ENCODE measurements at places on chromosomes 7 and 10.

DNA sequence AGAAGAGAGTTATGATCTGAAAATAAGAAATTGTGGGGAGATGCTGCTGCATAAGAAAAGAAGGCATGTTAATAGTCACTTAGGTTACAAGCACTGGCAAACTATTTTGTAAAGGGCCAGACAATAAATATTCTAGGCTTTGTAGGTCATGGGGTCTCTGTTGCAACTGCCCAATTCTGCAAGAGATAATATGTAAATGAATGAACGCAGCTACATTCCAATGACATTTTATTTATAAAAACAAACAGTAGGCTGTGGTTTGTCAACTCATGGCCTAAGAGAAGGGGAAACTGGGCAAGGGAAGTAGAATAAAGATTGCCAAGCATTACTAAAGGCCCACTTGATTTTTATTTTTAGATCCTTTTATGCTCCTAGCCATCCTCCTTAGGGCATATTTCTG is 133.1 kb downstream of the RAPGEF5 start:
- no peak for DNase-seq

DNA sequence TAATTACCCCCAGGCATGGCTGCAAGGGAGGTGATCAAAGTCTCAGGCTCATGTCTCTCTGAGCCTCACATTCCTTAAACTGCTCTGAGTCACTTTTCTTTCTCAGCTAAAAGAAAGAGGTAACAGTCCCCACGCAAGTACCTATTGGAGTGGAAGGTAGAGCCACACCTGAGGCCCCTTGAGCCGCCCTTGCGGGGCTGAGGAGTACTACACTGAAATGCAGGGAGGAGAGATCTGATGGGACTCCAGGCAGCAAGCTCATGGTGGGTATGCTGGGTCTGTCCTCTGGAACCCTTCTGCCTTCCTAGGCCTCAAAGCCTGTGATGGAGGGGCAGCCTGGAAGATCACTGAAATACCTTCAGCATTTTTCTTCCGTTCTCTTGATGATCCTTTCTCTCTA is 960.0 kb downstream of the DNAJB9 start:
- DNase-seq = no peak

DNA sequence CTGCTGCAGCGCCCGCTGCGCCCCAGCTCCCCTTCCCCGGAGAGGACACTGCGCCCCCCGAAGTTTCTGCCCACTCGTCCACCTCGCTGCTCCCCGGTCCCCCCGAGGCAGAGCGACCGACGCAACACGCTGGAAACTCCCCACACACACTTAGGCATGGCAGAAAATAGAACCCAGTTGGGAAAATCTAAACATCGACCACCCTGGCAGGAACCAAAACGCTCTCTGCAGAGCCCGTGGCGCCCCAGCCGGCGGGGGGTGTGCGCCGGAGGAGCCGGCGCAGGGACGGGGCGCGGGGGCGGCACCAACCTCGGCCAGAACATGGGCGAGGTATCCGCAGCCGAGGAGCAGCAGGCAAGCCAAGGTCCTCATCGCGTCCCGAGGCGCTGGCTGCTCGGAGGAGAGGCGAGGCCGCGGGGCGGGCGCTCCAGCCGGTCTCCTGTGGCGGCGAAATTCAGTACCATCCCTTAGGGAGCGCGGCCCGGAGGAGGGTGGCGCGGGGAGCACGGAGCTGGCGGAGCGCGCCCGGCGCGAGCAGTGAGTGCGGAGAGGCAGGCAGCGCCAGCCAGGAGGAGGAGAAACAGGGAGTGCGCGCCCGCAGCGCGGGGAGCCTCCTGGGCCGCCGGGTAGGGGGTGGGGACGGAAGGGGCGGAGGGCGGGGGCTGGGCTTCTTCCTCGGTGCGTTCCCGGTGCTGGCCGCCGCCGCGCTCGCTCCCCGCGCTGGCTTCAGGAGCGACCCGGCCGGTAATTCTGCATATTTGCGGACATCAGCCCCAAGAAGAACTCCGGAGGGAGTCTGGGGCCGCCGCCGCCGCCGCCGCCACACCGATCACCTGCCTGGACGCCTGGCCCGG is 789 bp downstream of the PDGFA start:
- DNase-seq = peak; percentile 33

DNA sequence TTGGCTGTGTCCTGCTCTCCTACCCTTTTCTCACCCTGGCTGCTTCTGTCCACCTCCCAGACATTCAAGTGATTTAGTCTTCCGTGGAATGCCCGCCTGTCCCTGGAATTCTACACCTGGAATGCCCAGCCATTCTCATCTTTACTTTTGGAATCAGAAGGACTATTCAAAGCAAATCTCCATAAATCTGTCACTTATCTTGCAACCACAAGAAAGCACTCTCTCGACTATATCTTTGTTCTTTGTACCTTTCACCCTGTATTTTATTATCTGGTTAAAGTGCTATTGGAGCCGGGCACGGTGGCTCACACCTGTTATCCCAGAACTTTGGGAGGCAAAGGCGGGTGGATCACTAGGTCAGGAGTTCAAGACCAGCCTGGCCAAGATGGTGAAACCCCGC is 79.3 kb upstream of the KMT2E start:
- no peak for DNase-seq

DNA sequence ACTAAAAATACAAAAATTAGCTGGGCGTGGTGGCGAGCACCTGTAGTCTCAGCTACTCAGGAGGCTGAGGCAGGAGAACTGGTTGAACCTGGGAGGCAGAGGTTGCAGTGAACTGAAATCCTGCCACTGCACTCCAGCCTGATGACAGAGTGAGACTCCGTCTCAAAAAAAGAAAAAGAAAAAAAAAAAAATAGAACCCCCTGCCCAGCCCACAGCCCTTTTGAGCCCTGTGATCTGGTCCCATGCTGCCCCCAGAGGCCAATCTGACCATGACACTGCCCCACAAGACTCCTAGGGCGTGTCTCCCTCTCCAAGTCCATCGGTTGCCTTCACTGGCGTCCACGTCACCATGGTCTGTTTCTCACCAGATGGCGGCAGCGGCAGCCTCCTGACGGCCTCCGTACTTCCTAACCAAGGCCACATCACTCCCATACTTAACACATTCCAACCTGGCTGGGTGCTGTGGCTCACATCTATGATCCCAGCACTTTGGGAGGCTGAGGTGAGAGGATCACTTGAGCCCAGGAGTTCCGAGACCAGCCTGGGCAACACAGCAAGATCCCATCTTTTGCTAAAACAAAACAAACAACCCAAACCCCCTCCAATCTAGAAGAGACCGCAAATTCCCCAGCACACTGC is 18.0 kb downstream of the STX1A start:
- DNase-seq = no peak

DNA sequence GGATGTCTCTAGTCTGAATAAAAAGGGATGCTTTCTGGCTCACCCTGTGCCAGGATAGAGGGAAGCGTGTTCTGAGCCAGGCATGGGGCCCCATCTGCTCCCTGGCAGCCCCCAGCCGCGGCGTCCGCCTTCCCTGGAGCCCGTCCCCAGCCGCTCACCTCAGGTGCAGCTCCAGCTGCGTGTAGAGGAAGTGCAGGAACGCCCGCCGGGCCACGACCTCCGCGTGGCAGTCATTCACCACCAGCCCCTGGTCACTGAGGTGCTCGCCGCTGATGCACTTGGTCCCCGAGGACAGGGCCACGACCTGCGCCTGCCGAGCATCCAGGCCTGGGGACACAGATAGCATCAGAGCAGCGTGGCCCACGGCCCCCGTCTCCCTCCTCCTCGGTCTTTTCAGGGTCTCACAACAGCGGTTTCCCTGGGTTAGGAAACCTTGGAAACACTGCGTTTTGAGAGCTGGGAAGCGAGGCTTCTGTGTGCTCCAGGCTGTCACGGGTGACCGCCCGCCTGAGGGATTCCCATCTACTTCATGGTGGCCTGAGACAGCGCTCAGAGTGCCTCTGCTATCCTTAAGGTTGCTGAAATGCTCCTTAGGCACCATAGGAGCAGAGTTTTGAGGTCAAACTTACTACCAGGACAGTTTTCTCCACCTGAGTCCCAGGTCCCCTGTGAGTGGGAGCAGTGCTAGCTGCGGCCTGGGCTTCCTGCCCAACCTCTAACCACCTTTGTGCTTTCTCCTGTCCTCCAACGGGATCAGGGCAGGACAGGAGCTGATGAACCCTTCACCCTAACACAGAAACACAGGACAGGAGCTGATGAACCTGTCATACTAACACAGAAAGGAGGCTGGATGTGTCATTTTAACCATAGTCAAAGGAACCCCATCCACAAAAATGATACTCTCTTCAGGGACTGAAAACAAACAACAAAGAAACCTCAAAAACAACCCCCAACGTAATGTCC is 186.1 kb downstream of the WDR37 start:
- DNase-seq = no peak

GRCh38 chr7:30162622-30163124 is 27.9 kb downstream of the MTURN start:
- no peak for DNase-seq

DNA sequence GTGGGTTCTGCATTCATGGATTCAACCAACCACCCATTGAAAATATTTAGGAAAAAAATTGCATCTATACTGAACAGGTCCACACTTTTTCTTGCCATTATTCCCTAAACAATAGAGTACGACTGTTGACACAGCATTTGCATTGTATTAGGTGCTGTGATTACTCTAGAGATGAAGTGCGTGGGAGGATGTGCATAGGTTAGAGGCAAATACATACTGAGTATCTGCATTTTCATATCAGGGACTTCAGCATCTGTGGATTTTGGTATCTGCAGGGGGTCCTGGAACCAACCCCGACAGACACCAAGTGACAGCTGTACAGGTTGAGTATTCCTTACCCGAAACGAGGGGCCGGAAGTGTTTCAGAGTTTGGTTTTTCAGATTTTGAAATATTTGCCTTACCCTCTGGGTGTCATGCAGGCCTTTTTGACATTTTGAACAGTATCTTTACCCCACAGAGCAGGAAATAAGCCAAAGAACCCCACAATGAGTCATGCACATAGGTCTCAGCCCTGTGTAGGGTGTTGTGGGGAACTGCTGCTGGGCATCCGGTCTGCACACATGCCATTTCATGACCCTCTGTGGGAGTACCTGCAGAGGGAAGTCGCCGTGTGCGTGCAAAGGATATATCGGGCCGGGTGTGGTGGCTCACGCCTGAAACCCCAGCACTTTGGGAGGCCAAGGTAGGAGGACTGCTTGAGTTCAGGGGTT is 14.5 kb downstream of the NUDT5 start:
- peak; percentile 66 for DNase-seq

DNA sequence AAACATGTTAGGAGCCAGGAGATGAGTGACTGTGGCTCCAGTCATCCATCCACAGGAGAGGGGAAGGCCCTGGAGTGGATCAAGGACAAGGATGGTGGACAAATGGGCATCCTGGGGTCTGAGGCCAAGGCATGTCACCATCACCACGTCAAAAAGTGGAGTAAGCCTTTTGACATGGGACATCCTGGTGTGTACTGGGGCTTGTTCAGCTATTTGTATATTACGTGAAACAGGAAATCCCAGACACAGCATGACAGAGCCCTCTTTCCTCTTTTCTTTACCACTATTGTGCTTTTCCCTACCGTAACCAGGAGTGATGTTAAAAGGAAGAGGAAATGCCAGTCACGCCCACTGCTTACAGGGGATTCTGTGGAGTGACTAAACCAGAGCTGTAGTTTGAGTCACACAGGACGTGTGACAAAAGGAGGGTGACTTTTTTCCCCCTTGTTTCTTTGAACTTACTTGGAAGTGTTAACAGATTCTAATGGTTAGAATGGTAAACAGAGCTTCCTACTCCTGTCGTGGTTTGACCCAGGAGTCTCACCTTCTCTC is 15.4 kb downstream of the ACSL5 start:
- DNase-seq = peak; percentile 52

GRCh38 chr10:96814264-96814663 is 17.8 kb upstream of the LCOR start:
- DNase-seq = no peak

DNA sequence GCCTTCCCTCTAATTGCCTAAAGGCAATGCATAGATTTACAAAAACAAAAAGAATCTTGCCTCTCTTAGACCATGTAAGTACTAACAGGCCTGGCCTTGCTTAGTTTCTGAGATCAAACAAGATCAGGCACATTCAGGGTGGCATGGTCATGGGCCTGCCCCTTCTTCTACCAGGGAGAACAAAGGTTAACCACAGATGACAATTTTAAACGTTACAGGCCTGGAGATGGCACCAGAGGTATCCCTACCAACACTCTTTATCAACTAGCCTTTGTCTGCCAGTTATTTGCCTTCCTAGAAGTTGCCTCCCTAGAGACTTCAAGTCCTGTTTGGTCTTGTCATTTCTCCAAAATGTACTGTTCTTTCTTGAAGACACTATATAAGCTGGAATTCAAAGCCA is 252.6 kb downstream of the DOCK4 start:
- DNase-seq = no peak

- no peak for DNase-seq
Measured at GRCh38 chr10:52335665-52336064, 21.6 kb downstream of the DKK1 start.

- DNase-seq = no peak
Measured at GRCh38 chr7:120272701-120273475, at the start of gene KCND2. Gene KCND2, plus strand, starts transcription at chr7:120273175.

- DNase-seq = no peak
Measured at GRCh38 chr7:14381306-14381705, 391.8 kb upstream of the ETV1 start.

GRCh38 chr7:39054731-39055130 is 77.0 kb downstream of the POU6F2 start:
- no peak for DNase-seq

- no peak for DNase-seq
Measured at GRCh38 chr10:61408105-61408504, 45.1 kb downstream of the TMEM26 start.

- no peak for DNase-seq
Measured at GRCh38 chr7:44196450-44196872, 4.3 kb upstream of the YKT6 start.

DNA sequence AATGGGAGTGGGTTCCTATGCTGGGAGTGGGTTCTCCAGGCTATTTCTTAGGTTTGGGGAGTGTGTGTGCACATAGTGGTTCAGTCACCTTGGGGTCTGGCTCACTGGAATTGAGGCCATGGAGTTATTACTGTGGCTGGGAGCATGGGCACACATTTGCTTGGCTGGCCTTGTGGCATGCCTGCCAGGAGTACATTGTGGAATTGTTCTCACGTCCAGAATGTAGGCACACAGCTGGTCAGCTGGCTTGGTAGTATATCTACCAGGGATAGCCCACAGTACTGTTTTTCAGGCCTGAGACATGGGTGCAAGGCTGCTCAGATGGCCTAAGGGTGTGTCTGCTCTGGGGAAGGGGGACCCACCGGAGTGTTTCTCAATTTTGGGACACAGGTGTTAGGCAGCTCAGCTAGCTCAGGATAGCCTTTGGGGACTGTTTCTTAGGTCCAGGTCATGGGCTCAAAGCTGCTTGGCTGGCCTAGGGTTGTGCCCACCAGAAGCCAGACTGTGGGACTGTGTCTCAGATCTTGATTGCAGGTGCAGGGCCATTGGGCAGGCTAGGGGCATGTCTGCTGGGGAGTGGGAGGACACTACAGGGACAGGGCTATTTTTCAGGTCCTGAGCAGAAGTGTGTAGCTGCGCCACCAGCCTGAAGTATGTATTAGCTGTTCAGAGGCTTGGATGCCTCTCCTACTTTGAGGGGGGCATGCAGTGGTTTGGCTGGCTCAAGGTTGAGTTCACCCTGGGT is 50.6 kb downstream of the TMEM168 start:
- no peak for DNase-seq

- no peak for DNase-seq
Measured at GRCh38 chr7:144628176-144628575, 207.7 kb downstream of the TPK1 start.

GRCh38 chr7:38674513-38674912 is 43.3 kb upstream of the AMPH start:
- DNase-seq = no peak

All from activated T-cell treated with anti-CD3 and anti-CD28 coated beads for 24 hours (primary cell).